ENCODE measurements at places on chromosomes 5 and 9.

- DNase-seq, result no peak
These were observed 5.6 kb downstream of the IDNK start for GRCh38 chr9:83628540-83628939.

DNA sequence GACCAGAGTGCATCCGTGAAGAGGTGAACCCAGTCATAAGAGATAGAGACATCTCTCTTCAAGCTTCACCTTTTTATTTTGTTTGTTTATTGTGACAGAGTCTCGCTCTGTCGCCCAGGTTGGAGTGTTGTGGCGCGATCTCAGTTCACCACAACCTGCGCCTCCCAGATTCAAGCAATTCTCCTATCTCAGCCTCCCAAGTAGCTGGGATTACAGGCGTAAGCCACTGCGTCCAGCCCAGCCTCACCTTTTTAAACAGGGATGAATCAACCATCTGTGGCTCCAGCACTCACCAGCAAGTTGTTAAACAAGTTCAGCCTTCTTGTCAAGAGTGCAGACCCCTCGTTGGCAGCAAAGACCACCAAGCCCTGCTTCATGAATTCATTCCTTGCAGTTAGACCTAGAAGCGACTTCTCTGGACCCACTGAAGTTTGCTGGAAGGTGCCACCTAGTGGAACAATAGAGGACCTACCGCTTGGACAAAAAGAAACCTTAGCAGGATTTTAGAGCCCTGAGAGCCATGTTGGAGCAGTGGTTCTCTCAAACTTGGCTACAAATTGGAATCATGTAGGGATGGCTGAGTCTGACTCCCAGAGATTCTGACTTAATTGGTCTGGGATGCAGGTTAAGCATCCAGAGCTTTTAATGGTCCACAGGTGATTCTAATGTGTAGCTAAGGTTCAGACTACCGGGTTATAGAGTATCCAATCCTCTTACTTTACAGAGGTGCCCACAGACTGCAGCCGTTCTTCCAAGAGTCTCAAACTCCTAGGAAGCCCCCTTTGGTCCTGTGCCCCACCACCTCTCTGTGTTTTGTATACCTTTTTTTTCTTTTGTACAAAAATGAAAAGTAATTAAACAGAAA, 10.5 kb upstream of the GALNT10 start:
- peak; percentile 75 for DNase-seq

DNA sequence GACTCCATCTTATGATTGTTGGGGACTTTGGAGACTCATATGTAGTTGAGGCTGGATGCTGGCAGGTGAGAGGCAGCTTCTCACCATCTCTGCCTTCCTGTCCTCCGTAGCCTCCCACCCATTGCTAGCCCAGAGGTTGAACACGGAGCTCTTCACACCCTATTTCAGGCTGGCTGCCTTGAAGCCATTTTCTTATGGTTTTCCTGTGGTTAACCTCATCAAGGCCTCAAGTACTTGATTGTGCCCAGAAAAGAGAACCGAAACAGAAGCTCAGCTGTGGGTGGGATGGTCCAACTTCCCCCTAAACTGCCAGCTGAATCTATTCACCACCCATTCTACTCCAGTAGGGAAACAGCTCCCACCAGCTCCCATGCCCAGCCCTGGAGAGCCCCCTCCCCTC, 102.9 kb downstream of the LIFR start:
- DNase-seq, result no peak

GRCh38 chr9:5557606-5558587, 47.6 kb downstream of the PDCD1LG2 start:
- DNase-seq, result no peak

DNA sequence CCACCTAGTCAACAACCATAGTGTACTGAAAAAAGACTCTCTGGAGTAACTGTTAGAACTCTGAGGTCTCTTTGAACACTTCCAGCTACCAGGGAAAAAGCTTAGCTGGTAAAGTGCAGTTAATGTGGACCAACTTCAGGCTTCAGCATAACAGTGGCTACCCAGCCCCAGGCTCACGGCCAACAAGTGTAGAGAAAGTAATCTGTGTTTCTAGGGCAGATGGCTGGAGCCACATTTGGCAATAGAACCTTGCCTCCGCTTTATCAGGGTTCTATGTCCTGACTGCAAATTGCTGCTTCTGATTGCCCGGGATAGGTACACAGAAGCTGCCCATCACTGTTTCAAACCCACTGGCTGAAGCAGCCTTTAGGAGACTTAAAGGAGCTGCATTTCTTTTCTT, 76.0 kb upstream of the SIMC1 start:
- DNase-seq, result no peak

DNA sequence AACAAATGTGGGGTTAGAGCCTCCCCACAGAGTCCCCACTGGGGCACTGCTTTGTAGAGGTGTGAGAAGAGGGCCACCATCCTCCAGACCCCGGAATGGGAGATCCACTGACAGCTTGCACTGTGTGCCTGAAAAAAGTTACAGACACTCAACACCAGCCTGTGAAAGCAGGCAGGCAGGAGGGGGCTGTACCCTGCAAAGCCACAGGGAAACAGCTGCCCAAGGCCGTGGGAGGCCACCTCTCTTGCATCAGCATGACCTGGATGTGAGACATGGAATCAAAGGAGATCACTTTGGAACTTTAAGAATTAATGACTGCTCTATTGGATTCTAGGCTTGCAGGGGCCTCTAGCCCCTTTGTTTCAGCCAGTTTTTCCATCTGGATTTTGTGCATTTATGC, 782.3 kb downstream of the BRINP1 start:
- DNase-seq, result no peak

Measured in AG20443 (cell line).